ENCODE measurements at places on chromosomes 7 and 10. TPM values are rescaled to one million over a fixed set of nuclear protein-coding genes. Genes with fewer than 3 reads are reported as not detected.

The VAX1 gene
- not detected for total RNA-seq

The ACSM6 gene
- total RNA-seq = not detected

The COL1A2 gene
- total RNA-seq = 3.1 TPM

The CWF19L1 gene
- 30.1 TPM for total RNA-seq

The RET gene
- 1.2 TPM for total RNA-seq

The FGL2 gene
- total RNA-seq = not detected

The AKR1D1 gene
- total RNA-seq = not detected

The CYP3A5 gene
- total RNA-seq = 2.8 TPM

The MYO1G gene
- total RNA-seq = under 0.01 TPM

The LSM5 gene
- total RNA-seq = 14.7 TPM

The PNLIPRP1 gene
- total RNA-seq = not detected

The MSANTD7 gene
- 15.2 TPM for total RNA-seq

The PRDX3 gene
- total RNA-seq = 175 TPM

The TMEM176A gene
- total RNA-seq = not detected

The DNAH11 gene
- total RNA-seq = 3.0 TPM

The SPDYE2 gene
- total RNA-seq = not detected

The H2BK1 gene
- not detected for total RNA-seq

The RELN gene
- total RNA-seq = 0.21 TPM

The PNLIPRP2 gene
- not detected for total RNA-seq

The NACAD gene
- total RNA-seq = 0.96 TPM

The PRSS2 gene
- not detected for total RNA-seq

The SPDYE5 gene
- total RNA-seq = not detected

The XRCC2 gene
- total RNA-seq = 0.48 TPM

The EVX1 gene
- total RNA-seq = not detected

The ZNF394 gene
- total RNA-seq = 30.1 TPM

The AKR1C1 gene
- total RNA-seq = 152 TPM

The DRGX gene
- total RNA-seq = not detected

The PALD1 gene
- total RNA-seq = 0.21 TPM

The SPDYE9 gene
- total RNA-seq = not detected

The CRYGN gene
- not detected for total RNA-seq

Data from tracheal epithelial cell (primary cell).